ENCODE measurements at places on chromosomes 6 and 20. TPM values are rescaled to one million over a fixed set of nuclear protein-coding genes. Genes with fewer than 3 reads are reported as not detected.

Gene HS3ST5
- total RNA-seq, result not detected

Gene HLA-E
- total RNA-seq, result 502 TPM

Gene PLEKHG1
- 40.0 TPM for total RNA-seq

Gene PRND
- 12.1 TPM for total RNA-seq

Gene CHRNA4
- total RNA-seq, result 1.1 TPM

Gene MMS22L
- total RNA-seq, result 9.8 TPM

Gene SLC22A3
- total RNA-seq, result 30.9 TPM

Gene CPNE5
- total RNA-seq, result 3.2 TPM

DNA sequence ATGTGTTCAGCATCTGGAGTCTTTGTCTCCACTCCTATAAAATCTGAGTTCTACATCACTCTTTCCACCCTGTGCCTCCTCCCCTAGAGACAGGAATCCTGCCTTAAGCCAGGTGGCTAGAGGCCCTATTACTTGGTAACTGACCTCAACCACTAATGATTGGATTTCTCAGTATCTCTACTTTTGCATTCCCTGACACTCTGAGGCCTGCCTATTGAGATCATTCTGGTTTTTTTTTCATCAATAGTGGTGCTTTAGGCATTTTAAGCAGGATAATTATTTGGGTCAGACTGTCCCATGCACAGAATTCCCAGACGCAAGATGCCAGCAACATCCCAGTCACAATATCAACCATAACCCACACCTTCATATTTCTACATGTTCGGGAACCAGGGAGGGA is 3.9 kb upstream of the GCM1 start:
- no peak for DNase-seq

GRCh38 chr6:14707971-14708465 is 537.9 kb upstream of the JARID2 start:
- no peak for DNase-seq

DNA sequence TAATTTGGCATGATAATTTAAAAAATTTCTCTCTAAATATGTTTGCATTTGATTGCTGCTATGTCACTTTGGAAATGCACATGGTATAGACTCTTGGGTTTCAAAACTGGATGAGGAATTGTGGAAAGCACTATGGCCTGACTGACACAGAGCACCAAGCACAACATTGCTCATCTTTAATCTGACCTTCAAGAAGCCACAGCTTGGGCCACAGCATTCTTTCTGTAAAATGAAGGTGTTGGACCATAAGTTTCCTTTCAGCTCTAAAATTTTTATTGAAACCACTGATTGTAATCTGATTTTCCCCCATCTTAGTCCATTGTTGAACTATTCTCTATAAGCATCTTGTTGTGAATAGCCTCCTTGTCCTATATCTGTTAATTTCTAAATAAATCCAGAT is 41.0 kb downstream of the QKI start:
- no peak for DNase-seq

- DNase-seq, result no peak
Observed at GRCh38 chr6:30062471-30063178, 1.6 kb downstream of the POLR1H start.

DNA sequence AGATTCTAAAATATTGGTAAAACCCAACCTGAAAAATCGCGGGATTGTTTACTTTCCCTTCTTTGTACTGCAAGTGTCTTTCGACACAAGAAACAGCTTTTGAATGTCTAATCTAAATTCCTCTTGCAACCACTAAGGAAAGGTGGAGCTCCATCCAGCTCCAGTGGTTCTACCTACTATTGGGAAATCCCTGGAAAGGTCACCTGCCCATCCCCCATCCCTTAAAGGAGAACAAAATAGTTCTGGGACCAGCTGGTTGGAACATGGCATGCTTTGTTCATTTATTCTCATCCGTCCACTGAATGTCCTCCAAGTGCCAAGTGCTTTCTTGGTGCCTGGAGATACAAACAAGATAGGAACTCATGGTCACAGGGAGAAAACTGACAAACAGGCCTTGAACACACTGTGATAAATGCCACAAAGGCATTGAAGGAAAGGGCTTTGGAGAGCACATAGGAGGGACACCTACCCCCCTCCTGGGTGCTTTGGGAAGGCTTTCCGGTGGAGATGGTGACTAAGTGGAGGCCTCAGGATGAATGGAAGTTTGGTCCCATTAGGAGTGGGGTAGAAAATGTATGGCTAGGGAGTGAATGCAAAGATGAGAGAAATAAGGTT is 2.3 kb upstream of the CITED2 start:
- peak; percentile 51 for DNase-seq

DNA sequence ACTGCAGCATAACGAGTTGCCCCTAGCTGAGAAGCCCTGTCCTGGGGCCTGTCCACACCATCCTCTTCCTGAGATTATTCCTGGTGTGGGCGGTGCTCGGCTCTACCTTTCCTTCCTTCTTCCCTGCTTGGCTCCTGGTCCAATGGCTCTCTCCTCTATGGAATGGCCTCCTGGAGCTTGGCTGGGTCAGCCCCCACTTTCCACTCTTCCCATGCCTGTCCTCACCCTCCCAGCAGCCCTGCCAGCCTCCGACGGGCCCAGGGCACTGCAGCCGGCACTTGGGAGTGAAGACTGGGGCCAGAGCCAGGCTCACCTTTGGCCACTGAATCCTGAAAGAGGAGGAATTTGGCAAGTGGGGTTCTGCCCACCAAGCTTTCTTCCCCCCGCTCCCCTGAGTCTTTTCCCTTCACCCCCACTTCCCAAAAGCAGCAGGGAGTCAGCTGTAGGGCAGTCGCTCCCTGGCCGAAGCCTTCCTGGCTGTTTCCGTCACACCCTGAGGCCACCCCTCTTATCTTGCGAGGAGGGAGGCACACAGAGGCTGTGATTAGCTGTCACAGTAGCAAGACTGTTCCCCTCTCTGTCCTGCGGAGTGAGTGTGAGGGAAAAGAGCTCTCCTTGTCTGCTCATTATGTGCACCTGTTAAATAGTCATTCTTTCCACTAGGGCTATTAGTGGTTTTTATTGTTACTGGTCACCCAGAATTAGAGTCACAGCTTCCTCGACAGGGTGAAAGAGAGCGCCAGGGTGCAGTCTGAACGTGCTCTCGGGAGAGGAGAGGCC is 6.3 kb upstream of the CDSN start:
- DNase-seq, result no peak

DNA sequence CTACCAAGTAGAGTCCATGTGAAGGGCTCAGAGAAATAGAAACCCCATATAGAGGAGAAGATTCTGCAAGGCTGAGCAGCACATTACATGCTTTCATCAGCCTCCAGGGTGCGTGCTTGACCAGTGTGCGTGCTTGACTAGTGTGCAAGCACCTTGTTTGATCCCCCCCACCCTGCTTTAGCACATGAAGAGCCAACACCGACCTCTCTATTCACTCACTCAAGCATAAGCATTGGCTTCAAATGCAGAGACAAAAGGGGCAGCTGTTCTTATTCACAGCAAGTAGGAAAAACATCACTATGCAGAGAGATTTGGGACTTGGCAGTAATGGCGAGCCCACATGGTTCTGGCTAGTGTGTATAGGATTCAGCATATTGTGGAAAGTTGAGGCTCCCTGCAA is 278.7 kb upstream of the RNF217 start:
- DNase-seq, result no peak

- DNase-seq, result no peak
Observed at GRCh38 chr6:106847116-106847515, 127.4 kb downstream of the CD24 start.

DNA sequence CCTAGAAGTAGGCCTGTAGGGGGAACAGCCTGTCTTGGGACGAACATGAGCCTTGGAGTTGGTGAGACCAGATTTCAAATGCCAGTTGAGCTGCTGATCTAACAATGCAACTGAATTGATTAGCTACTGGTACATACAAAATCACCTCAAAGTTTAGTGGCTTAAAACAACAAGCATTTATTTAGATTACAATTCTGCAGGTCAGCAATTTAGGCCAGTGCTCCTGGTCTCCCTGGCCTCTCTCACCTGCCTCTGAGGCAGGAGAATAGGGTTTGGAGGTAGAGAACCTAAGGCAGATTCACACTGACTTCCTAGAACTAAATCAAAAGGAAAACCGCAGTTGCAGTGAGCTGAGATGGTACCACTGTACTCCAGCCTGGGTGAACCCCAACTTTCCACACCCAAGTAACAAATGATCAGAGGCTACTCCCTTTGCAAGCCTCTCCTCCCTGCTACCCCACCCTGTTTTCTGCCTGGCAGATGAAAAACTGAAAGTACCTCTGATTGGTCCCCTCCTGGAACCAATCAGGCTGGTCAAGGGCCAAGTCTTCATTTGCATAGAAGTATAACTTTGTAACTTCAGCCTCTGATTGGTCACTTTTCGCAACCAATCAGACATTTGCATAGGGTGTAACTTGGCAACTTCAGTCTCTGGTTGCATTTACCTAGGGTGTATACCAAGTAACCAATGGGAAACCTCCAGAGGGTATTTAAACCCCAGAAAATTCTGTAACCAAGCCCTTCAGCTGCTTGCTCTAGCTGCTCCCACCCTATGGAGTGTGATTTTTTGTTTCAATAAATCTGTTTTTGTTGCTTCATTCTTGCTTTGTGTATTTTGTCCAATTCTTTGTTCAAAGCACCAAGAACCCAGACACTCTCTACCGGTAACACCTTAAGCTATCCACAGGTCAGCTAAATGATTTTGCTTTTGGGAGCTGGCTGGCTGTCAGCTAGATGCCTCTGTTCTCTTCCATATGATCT is 8.1 kb upstream of the UBR2 start:
- peak; percentile 32 for DNase-seq

DNA sequence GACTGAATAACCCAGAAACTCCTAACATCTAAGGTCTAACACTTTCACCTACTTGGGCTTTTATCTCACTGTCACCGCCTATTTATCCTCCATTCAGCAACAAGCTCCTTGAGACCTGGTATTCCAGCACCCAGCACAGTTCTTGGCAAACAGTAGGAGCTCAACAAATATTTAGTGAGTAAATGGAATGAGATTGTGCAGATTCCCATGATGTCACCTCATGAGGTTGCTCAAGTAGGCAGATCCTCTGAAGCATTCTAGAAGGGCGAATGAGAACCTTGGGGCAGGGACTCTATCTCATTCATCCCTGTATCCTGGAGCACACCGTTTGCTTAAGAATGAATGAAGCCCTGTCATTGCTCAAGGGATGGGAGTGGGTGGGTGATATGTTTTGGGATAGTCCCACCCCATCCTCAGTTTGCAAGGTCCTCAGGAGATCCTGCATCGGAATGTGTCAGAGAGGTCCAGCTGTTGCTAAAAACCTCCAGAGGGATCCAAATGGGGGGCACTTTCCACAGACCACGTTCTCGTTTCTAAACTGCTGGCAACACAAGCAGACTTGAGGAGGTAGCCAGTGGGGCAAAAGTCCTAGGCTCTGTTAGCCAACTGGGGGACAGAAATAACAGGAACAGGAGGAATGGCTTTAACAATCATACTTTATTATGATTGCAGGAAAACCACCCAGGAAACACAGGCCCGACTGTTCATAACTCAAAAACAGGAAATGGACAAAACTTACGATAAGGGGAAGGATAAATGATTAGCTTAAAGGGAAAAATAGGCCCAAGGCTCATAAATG is 42.0 kb downstream of the EDN1 start:
- no peak for DNase-seq

DNA sequence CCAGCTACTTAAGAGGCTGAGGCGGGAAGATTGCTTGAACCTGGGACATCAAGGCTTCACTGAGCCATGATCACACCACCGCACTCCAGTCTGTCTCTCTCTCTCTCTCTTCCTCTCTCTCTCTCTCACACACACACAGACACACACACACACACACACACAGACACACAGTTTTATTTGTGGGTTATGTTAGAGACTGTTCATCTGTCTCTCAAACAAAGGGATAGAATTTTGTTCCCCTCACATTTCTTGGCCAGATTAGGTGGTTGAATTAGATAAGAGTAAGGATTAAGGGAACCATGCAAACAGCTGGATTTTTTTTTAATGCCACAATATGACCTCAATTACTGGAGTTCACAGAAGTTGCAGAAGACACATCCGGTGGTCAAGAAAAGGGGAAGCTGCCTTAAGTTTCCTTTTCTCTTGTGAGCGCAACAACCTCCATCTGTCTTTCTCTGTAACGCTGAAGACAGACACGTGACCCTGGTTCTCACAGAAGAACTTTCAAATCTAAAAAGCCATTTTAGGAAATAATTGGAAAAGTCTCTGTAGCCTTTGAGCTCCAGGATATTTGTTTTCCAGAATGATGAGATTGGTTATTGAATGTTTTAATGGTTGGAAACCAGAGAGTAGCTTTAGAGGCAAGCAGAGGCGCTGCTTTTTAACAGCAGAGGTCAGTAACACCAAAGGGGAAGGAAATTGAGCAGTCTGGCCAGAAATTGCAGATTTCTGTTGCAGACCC is 32.9 kb upstream of the LGSN start:
- peak; percentile 66 for DNase-seq

DNA sequence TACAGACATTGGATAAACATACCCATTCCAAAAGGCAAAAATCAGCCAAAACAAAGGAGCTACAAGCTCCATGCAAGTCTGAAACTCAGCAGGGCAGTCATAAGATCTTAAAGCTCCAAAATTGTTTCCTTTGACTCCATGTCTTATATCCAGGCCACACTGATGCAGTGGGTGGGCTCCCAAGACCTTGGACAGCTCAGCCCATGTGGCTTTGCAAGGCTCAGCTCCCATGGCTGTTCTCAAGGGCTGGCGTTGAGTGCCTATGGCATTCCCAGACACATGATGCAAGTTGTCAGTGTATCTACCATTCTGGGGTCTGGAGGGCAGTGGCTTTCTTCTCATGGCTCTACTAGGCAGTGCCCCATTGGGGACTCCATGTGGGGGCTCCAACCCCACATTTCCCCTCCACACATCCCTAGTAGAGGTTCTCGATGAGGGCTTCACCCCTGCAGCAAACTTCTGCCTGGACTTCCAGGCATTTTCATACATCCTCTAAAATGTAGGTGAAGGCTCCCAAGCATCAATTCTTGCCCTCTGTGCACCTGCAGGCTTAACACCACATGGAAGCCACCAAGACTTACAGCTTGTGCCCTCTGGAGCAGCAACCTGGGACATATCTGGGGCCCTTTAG is 35.4 kb upstream of the SENP6 start:
- no peak for DNase-seq

DNA sequence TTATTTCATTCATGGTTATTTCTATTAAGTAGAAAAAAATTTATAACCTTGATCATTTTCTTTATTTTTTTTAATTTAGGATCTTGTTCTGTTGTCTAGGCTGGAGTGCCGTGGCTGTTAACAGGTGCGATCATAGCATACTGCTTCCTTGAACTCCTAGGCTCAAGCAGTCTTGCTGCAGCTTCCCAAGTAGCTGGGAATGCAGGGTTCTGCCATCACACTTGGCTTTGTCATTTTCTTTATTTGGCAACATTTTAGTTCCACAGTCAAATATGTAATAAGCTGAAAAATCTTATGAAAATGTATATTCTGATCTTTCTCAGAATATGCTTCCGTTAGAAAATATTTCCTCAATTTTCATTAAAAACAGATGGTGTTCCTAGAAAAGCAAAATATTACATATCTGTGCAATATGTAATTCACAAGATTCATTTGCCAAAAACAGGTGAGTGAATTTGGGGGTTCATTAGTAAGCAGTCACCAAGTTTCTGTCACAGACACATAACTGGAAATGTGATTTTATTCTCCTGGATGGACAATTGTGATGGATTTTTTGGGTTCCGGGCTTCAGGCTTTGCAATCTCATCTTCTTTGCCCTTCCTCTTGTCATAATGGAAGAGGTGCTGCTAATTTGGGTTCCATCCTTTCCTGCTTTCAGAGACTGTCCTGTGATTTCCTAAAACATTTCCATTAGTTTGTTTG is 21.5 kb downstream of the AMD1 start:
- no peak for DNase-seq
